ENCODE measurements at places on chromosomes 1 and 21. TPM values are rescaled to one million over a fixed set of nuclear protein-coding genes. Genes with fewer than 3 reads are reported as not detected.

DNA sequence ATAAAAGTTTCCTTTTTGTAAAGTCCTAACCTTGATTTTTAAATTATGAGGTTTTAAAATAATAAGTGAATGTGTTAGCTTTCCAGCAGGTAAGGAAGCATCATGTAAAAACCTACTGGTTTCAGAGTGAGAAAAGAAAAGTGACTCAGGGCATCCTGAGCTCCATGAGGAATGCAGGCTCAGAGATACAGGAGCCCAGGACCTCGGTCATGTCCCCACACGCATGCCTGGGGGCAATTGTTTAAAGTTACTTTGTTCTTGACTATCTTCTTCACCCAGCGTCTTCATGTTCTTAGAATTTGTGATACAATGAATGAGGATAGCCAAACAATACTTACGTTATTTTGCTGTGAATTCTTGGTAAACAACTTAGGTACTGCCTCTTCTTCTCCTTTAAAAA lies 117.4 kb upstream of the PLPPR5 start:
- DNase-seq, result no peak

- no peak for DNase-seq
These were observed 29.2 kb downstream of the NEGR1 start for GRCh38 chr1:72253132-72253531.

DNA sequence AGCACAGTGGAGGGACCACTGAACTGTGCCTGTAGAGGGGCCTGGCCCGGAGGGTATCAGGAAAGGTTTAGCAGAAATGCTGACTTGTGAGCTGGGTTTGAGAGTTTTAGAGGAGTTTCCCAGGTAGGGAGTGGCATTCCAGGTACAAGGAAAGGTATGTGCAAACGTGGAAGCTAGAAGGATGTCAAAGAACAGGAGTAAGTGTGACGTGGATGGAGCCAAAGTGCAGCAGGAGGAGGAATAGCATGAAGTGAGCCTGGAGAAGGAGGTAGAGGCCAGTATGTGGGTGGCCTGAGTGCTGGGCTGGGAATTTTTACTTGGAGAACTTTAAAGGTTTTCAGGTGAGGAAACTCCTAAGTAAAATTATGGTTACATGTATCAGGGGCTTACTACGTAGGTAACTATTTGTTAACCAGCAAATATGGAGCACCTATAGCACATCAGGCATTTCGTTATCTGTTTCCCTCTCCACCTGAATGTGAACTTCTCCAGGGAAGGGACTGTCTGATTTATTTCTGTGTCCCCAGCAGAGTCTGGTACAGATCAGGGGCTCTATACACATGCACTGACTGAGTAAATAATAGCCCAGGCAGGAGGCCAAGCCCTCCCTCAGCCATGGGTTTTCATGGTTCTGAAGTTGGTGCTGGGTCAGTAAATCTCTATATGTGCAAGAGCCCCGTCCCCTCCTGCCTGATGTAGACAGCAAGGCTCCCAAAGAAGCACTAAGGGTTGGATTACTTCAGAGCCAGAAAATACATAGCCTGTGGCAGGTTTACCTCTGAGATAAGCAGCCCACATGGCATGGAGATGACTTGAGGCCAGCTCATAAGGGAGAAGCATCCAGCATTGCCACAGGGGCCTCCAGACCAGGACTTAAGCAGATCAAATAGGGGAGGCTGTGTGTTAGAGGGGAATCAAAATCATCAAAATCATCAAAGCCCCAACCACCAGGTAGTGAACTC lies 43.4 kb downstream of the CDCP2 start:
- DNase-seq, result no peak

DNA sequence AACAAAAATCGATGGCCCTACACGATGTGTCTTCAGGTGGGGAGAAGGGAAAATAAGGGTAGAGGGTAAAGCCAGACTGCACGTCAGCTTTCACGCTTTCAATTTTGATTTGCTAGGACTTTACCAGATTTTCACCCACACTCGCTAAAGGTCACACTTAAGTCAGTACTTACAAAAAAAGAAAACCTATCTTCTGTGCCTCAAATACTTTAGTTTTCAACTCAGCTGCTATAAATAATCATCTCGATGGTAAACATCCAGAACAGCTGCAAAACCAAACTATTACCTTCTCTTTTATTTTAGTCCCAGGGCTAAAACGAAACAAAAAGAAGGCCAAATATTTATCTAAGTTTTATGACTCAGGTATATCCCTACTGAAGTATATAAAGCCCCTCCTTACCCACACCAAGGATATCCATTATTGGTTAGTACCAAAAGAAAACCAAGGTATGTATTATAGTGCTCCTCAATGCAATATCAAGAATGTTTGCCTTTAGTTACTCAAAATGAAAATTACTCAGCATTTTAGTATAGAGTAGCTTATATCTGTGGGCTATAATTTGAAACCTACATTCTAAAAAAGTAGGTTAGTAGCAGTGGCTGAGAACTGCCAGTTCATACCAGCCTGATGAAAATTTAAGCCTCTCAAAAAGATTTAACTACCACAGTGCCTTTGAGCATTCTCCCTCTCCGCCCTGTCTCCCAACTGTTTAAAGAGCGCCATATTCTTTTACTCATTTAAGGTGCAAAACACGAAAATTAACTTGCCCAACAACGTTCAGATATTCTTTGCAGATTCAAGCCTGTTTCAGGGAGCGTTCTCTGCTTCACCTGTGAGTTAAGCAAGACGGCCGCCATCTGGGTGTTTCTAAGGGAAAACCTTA lies 1.5 kb downstream of the CSDE1 start:
- DNase-seq, result no peak

DNA sequence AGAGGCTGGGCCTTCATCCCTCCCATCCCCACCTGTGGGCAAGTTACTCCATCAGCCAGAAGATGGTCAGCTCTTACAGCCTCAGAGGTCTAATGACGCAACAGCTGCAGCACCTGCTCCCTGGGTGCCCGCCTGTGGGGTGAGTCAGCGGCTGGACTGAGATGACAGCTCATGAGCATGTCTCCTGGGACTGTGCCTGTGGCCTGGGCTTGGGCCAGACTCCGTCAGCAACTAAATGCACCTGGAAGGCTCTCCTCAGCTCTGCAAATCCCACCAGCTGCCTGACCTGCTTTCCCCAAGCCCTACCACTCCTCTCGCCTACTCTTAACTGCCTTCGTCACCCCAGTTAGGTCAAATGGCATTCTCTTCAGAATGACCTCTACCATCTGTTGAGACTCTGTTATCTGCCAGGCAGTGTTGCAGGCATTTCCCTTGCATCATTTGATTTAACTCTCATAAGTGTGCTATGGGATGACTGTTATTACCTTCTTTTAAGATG lies 47.7 kb downstream of the ETS2 start:
- DNase-seq, result no peak

The CACNA1S gene
- not detected for total RNA-seq

The UBXN10 gene
- total RNA-seq, result 0.04 TPM

All from activated B cell treated with CpG ODN at 0.5 μM for 24 hours (primary cell).